NCI-H774 (cell line): ENCODE measurements at places on chromosomes 1 and 21.

DNA sequence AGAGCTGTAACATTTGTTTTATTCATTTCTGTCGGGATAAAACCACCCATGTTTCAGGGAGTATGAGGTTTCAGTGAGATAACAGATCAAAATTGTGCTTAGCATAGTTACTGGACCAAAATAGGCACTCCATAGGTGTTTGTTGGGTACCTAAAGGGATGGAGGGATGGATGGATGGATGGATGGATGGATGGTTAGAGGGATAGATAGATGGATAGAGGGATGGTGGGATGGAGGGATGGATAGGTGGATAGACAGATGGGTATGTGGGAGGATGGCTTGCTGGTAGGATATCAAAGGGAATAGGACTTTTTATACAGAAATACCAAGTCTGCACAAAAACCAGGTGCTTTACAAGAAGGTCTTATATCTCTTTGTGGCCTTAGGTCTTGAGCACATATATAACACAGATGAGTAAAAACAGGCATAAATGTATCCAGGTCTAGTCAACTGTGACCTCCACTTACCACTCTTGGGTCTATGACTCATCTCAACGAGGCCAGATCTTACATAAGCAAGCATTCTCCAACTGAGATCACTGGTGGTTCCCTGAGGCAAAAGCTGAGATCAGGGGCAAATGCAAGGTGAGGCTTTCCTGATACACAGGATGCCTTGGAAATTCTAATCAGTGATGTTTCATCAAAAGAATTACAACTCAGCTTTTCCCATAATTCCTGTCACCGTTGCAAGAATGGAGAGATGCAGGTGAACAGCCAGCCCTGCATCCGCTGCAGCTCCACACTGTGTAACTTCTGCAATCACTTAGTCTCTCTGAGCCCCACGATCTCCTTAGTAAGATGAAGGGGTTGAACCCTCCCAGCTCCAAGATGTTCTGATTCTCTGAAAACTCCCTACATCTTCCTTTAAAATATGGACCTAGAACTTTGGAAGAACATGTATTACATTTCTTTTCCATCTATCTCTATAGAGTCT is 32.0 kb downstream of the PTAFR start:
- DNase-seq: no peak

DNA sequence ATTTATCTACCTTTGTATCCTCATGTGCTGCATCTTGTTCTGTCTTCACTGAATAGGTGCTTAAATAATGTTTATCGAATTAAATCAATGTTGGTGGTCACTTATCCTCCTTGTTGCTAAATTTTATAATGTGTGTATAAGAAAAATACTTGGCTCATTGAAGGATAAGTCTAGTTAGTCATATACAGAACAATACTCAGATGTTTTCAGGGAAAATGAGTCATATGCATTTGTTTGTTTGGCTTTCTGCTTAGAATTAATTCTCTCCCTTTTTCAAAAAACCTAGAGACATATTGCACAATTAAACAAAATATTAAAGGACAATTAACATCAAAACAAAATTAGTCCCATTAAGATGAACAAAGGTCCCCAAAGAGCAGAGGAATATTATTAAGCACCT is 89.0 kb downstream of the UBE2U start:
- DNase-seq: no peak

- no peak for DNase-seq
These were observed 720 bp downstream of the SUSD4 start for GRCh38 chr1:223363057-223363855.

DNA sequence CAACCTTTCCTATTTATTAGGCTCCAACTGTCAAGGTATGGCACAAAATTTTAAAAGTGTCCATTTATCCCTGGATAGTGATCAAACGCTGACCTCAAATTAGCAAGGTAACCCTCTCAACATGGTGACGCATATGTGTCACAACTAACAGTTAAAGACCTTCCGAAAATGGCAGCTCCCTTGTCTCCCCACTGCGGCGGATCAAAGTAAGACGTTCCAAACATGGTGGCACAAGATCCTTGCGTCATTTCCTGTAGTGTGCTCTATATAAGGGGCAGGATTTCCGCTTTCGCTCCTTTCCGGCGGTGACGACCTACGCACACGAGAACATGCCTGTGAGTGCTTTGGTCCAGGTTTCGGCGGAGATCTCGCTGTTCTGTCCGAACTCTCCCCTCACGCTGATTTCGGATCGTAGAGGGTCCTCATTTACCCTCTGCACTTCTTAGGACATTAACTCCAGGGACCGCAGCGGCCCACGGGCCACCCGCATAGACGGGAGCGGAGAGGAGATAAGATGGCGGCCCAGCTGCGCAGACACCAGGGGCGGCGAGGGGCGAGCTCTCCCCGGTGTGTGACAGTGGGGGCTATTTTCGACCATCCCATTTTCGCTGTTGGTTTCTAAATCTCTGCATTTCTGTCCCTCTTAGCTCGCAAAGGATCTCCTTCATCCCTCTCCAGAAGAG is at the start of gene RPS27:
Gene RPS27, plus strand, starts transcription at position 295 of the 683 bp plus-strand sequence. Its CDS starts 35 bp downstream, at position 330.
- DNase-seq: peak; percentile 97

- DNase-seq: no peak
These were observed 91.0 kb upstream of the PLPPR4 start for GRCh38 chr1:99173282-99173681.

DNA sequence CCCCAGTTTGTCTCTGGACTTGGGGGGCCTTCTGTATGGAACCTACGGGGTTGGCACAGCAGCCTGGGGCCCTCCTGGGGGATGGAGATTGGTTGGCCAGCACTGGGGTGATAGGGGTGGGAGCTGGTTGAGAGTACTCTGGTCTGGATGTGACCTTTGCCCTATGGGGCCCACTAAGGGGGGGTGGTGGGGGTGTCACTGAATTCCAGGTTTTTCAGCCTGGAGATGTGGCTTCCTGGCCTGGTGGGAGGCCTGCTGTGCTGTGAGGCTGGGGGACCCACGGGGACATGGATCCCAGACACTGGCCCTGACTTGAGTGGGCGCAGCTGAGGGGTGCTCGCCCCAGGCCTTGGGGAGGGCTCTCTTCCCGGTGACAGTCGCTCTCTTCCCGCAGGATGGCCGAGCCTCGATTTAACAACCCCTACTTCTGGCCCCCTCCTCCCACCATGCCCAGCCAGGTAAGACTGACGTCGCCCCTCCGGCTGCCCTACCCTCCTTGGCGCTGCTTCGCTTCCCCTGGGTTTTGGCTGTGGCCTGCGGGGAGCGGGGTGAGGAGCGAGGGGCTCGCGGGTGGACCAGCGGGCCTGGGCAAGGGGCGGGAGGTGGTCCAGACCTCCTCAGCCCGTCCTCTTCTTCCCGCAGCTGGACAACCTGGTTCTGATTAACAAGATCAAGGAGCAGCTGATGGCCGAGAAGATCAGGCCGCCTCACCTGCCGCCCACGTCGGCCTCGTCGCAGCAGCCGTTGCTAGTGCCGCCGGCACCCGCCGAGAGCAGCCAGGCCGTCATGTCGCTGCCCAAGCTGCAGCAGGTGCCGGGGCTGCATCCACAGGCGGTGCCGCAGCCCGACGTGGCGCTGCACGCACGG is 19.6 kb downstream of the ZNF362 start:
- DNase-seq: no peak

- DNase-seq: no peak
These were observed 10.4 kb downstream of the OLFML2B start for GRCh38 chr1:162013289-162013688.

DNA sequence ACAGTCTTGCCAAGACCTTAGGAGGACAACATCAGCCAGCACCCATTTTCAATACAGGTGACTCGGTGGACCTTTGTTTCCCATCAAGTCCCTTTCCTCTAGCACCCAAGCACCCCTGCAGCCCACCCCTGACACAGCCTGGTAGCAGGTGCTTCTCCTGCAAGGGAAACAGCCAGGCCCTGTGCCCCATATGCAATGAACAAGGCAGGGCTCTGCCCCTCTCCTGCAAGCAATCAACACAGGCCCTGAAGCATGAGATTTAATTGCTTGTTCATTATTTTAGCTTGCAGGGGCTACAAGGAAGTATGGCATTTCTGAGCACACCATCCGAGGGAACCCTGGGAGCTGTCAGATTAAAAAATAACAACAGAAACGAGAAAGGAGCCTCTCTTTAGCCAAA is 35.4 kb downstream of the TCP10L start:
- no peak for DNase-seq

- DNase-seq: no peak
These were observed 19.2 kb downstream of the TRPM2 start for GRCh38 chr21:44372616-44373015.

DNA sequence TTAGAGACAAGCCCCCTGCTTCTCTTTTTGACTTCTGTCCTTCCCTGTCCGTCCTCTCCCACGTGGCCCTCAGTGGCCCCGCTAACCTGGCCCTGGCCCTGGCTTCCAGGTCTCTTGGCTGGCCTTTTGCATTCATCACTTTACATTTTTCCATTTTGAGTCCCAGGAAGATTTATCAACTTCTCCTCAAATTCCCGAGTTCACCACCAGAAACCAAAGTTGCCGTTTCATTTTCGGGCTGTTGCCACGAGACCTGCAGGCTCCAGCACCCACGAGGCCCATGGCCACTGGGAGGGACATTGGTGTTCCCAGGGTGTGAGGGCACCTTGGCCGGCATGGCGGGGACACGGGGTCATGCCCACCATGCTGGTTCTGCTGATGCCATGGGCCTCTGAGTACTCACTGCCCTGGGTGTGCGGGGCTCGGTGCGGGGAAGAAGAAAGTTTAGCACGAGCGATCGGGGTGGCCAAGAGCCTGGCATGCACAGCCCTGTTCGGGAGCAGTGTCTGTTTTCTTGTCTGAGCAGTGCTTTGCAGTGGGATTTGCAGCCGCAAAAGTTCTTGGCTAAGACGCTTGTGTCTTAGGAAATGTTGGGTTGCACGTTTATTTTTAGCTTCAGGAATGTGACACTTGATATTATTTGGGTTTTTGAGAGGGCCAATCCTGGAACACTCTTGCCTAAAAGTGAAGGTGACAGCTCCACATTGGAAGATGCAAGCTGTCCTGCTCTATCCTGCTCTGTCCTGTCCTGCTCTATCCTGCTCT is 40.4 kb upstream of the ADARB1 start:
- no peak for DNase-seq

GRCh38 chr1:214707306-214708087 is 104.5 kb downstream of the CENPF start:
- no peak for DNase-seq

DNA sequence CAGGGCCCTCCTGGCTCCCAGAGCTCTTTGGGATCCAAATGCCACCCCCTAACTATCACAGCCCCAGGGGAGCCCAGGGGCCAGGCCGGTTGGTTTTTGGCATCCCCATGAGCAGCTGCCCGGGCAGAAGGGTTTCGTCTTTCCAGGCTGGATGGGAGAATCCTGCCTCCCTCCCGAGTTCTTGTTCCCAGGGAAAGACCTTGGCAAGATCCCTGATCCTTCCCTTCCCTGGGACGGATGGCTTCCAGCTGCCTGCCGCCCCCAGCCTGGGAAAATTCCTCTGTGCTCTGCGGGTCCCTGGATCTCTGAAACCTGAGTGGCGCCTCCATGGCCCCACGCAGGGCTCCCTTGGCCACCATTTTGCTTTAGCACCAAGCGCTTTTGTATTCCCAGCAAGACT is 55.6 kb downstream of the TAS1R2 start:
- no peak for DNase-seq
